ENCODE measurements at places on chromosomes 1 and 21.

GRCh38 chr1:158391099-158391498, 8.2 kb downstream of the OR10T2 start:
- DNase-seq = no peak

GRCh38 chr1:53781654-53782053, 42.7 kb upstream of the GLIS1 start:
- no peak for DNase-seq

DNA sequence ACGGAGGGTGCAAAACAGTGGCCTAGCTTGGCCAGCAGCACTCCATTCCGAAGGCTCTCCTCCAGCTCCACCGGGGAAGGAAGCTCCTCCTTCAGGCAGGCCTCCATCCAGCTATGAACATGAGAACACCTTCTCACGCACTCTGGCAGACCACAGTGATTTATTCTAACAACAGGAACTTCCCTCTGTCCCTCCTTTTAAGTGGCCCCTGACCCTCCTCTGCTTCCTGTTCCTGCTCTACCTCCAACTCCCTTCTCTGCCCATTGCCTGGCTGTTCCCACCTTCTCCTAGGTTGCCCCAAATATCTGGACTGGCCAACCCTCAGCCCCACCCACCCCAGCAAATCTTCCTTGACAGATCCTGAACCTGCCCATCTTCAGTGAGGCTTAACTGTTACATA, 5.9 kb downstream of the IQGAP3 start:
- DNase-seq = no peak

DNA sequence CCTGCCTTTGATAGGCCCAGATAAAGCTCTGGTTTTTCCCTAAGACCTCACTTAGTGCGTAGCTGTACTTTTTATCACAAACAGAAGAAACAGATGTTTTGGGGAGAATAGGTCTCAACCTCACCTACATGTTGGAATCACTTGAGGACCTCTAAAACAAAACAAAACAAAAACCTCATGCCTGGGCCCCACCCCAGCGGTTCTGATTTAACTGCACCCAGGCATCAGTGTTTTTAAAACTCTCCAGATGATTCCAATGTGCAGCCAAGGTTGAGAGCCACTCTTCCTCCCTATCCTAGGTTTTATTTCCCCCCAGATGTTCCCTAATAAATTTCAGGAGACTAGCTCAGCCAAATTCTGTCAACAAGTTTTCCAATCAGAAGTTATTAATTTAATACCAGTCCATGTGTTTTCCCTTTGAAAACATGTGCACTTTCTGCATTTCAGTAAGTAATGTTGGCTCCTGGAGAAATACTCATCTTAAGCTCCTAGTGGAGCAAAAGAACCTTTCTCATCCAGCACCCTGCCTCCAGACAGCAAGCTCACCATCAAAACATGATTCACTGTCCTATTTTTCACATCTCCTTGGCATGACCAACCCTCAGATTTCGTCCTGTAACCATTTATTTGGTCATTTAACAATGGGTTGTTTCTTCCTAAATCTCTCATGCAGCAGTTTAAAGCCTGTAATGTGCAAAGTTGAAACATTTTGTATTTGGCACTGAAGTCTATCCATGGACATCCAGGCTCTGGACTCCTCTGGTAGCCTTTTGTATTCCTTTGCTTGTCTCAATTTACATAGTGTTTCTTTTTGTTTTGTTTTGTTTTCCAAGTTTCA, 27.5 kb downstream of the LRRC8C start:
- no peak for DNase-seq

- DNase-seq = no peak
Observed at GRCh38 chr1:10958614-10959013, 53.8 kb upstream of the TARDBP start.

GRCh38 chr1:103496014-103496635, 29.4 kb upstream of the RNPC3 start:
- DNase-seq = no peak

GRCh38 chr1:109891930-109892329, 18.7 kb upstream of the CSF1 start:
- no peak for DNase-seq

DNA sequence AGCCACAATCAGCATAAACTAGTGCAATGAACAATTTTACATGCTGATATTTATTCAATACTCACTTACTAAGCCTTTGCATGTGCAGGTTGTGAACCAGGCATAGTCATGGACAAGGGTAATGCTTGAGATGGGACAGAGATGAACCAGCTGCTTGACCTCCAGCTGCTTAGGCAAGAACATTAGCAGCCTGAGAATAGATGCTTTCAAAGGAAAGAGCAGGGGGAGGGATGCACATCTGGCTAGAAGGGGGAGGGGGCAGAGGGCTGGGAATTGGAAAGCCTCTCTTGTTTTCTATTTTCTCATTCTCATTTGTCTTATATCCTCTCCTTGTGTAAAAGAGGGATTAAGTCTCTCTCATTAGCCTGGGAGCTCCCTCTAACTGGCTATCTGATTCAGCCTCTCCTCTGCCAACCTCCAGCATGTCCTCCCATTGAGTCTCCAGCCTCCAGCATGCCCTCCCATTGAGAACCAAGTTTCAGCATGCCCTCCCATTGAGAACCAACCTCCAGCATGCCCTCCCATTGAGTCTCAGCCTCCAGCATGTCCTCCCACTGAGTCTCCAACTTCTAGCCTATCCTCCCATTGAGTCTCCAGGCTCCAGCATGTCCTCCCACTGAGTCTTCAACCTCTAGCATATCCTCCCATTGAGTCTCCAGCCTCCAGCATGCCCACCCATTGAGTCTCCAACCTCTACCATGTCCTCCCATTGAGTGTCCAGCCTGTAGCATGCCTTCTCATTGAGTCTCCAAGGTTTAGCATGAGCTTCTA, 38.4 kb upstream of the TRABD2B start:
- no peak for DNase-seq

DNA sequence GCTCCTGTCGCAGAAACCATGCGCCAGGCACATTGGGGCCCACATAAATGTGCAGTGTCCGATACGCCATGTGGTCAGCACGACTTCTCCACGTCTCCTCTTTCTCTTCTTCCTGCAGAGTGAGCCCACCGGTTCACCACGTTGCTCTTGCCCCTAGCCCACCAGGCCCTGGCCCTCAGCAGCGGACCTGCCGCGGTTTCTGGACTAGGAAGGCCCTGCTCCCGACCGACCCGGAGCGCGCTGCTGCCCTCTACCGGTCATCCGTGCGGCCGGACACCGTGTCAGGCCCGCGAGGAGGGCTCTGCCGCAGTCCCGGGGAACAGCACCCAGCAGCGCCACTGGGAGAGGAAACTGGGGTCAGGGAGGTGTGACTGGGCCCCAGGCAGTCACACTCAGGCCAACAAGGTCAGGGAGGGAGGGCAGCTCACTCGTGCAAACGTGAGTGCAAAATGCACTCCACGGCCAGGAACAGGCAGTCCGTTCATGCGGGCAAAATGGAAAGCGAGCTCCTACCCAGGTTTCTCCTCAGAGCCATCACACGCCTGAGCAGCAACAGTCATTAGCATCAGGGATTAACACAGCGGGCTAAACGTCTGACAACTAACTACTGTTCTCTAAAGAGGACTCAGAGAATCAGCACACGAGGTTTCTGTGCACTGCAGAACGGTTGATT, 13.7 kb downstream of the TLR5 start:
- DNase-seq = peak; percentile 40

Measured in activated CD8-positive, alpha-beta memory T cell treated with anti-CD3 and anti-CD28 coated beads for 4 hours (primary cell).